ENCODE measurements at places on chromosomes 16 and 17.

- DNase-seq, result no peak
Measured at GRCh38 chr17:3845291-3845620, 790 bp downstream of the NCBP3 start.

DNA sequence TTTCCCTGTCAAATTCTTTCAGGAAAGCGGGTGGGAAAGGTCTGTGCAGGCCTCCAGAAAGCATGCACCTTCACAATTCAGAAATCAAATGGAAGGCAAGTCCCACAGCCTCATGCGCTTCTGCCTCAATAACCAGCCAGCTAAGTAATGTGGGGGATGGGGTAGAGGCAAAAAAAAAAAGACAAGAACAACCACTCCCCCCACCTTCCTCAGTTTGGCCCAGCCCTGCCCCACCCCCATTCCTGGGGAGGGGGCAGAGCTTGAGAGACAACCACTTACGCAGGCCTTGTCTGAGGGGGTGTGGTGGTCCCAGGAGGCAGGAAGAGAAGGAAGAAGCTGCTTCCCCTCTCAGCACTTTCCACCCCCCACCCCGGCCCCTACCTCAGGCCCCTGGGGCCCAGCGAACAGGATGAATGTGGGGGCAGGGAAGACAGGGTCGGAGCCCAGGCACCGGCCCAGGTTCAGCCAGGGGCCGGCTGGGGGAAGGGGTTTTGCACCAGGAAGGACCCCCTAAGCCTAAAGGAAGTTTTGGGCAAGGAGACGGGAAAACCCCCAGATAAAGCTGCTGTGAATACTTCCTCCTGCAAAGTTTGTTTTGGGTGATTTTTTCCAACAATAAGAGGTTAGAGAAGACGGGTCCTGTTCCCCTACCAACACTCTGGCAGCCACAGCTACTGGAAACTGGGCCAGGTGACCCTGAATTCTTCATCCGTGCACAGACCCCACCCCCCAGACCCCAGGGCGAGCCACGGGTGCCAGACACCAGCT is 1.2 kb downstream of the JUP start:
- DNase-seq, result peak; percentile 46

GRCh38 chr16:6493555-6493954 is 839.1 kb upstream of the RBFOX1 start:
- DNase-seq, result no peak

DNA sequence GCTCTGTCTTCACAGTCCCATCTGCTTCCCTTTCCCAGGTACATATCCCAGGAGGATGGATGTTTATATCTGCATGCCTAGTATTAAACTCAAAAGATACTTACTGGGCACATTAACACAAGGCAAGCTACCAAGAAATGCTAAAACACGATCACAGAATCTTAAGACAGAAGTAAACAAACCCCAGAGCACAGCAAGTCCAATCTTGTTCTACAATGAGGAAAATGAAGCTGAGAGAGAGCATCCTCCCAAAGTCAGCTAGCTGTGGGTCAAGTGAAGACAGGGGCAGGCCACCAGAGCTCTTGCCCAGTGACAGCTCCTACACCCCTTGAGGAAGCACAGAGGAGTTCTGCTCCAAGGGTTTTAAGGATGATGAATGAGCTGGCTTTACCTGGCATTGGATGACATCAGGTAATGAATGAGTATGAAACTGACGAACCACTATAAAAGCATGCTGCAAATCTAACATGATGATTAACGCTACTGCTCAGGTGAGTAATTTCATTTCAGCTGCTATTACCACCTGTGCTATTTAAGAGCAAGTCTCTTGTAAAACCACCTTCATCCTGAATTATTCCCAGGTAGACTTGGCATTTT is 20.3 kb downstream of the XPO6 start:
- no peak for DNase-seq

DNA sequence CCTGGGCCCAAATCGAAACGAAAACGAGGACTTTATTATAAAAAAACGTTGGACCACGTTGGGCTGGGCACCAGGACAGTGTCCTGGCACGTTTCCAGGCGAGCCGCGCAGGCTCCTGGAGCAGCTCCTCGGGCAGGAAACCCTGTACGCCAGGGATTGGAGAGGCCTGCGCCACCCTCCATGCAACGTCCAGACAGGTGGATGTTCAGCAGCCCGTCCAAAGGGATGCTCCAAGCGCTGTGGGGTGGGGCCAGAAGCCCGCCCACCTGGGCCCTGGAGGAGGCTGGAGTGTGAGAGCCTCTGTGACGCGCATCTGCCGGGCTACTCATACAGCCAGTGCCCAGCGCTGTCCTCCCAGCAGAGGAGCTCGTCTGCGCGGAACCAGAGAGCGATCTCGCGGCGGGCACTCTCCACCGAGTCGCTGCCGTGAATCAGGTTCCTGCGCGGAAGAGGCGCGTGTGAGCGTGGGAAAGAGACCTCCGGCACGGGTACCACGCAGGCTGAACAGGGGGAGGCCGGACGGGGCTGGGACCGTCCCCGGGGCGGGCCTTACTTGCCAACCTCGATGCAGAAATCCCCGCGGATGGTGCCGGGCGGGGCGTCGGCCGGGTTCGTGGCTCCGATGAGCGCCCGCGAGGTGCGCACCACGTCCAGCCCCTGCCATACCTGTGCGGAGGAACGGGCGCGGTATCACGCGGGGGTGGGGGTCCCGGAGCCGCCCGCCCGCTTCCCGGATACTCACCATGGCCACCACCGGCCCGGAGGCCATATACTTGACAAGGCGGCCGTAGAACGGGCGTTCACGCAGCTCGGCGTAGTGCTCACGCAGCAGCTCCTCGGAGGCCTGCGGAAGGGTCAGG is 785 bp downstream of the NME3 start:
- peak; percentile 52 for DNase-seq

- DNase-seq, result no peak
Measured at GRCh38 chr16:47858333-47858982, 297.3 kb downstream of the ABCC12 start.

- peak; percentile 43 for DNase-seq
Measured at GRCh38 chr17:13030459-13031300, 12.9 kb upstream of the ELAC2 start.

- no peak for DNase-seq
Measured at GRCh38 chr16:19136549-19137196, 22.9 kb downstream of the ITPRIPL2 start.

GRCh38 chr16:77328274-77328673 is 106.6 kb downstream of the ADAMTS18 start:
- no peak for DNase-seq

- no peak for DNase-seq
Measured at GRCh38 chr17:33640629-33641028, 347.5 kb upstream of the ASIC2 start.

GRCh38 chr17:38428112-38428642 is at the start of gene ARHGAP23:
Gene ARHGAP23 (plus strand): TSS chr17:38428464. CDS start chr17:38428486, 22 bp downstream.
- DNase-seq, result peak; percentile 86

DNA sequence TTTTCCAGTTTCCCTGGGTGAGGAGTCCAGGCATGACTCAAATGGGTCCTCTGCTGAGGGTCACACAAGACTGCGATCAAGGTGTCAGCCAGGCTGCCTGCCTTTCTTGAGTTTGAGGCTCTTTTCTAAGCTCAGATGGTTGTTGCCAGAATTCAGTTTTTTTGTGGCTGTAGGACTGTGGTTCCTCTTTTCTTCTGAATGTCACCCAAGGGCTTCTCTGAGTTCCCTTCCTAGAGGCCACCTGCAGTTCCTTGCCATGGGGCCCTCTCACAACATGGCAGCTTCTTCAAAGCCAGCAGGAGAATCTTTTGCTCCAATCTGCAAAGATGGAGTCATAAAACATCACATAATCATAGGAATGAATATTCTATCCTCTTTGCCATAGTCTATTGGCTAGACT is 17.5 kb downstream of the LIMD2 start:
- DNase-seq, result no peak

DNA sequence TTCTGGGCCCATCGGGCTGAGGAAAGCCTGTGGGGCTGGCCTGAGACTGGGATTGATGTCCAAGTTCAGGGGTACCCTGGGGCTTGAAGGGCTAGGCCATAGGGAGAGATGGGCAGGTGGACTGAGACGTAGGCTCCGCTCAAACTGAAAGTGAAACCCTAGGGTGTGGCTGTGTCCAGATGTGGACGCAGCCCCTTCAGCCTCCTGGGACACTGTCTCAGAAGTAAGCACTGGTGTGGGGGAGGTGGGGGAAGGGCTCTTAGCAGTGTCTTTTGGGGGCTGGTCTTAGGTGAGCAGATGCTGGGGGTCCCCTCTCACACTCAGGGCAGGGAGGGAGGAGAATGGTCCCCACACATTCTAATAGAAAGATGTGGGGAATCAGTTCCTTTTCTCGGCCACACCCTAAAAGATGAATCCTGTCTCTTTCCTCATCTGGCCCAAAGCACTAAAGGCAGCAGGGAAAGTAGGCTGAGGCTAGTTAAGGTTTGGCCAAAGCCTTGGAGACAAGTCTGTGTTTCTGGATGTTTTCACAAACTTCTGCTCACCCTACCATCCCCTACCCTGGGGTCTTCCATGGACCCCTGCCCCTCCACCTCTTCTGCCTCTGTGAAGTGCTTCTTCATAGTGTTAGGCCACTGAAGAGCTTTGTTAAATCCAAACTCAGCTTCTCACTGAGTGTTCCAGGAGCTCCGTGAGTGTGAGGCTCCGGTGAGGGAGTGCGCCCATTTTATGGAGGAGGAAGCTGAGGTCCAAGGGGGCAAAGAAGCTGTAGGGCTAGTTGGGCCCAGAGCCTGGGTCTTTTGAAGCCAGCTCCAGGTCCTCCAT is 5.6 kb downstream of the FMNL1 start:
- DNase-seq, result peak; percentile 72

DNA sequence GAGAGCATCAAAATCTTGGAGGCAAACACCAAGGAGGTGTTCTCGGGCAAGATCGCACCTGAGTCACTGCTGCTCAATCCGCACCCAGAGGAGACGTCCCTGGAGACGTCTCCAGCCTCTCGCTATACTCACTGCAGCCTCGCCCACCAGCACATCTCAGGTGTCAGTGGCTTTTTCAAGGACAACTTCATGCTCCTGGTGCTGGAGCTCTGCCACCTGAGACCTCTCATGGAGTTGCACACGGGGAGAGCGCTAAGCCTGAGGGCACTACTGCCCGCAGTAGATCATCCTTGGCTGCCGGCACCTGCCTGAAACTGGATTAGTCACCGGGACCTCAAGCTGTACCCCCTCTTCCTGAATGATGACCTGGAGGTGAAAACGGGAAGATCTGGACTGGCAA is 2.6 kb upstream of the MBTPS1 start:
- DNase-seq, result no peak

GRCh38 chr17:72173499-72174116 is 52.8 kb downstream of the SOX9 start:
- DNase-seq, result no peak

GRCh38 chr17:20028443-20028842 is 19.3 kb downstream of the SPECC1 start:
- DNase-seq, result no peak

- no peak for DNase-seq
Measured at GRCh38 chr16:68902969-68903345, 59.6 kb downstream of the TANGO6 start.

DNA sequence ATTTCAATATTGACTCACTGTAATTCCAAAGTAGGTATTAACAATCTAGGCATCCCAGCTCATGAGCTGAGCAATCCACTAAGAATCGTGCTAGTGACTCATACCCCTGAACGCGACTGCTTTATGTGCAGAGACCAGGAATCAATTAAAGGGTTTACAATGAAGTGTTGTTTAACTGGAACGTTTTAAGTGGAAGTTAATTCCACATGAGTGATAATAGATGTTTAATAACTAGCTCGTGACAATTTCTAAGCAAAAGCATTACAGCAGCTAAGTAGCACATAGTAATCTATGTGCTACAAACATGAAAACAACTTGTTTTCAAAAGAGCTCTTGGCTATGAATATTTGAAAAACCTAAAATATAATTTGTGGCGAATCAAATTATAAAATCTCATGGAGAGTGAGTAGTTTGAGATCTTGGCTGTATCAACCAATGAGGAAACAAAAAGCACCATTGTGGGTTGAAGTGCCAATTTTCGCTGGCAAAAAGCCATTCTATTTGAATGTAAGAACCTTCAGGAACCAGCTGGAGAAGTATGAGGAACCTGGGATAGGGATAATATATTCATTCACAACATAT is 9.4 kb downstream of the GJC1 start:
- peak; percentile 94 for DNase-seq

- DNase-seq, result no peak
Measured at GRCh38 chr16:13727943-13728342, 192.0 kb upstream of the ERCC4 start.

- no peak for DNase-seq
Measured at GRCh38 chr17:81940538-81941483, 3.7 kb upstream of the PYCR1 start.

GRCh38 chr17:35906191-35906925 is 24.2 kb downstream of the RDM1 start:
- no peak for DNase-seq

DNA sequence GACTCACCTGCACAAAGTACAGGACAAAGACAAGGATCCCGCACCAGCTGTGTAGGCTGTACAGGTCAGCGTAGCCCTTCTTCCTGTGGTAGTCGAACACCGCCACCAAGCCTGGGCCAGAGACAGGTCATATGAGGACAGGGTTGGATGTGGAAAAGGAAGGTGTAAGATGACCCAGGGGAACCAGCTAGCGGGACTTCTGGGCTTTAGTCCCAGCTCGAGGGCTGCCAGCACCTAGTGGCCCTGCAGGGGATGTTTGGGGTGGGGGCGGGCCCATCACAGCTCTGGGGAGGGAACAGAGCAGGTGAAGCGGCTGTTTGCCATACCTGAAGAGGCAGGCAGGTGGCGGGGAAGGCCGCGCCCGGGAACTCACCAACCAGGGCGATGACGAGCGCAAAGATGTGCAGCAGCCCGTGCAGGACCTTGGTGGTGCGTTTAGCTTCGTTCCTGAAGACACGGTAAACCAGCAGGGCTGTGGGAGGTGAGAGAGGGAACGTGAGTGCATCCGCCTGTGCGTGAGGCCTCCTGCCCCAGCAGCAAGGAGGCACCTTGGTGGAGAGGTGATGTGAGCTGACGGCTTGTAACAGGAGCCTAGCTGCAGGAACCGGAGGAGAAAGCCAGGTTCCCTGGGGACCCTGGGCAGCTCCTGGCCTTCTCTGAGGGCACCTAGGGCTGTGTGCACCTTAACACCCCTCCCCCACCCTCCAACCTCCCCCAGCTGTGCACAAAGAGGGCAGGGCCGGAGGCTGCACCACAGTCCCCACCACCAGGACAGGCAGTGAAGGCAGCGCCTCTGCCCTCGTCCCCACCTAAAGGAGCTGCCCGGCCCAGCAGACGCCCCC is 10.2 kb downstream of the CYB561 start:
- no peak for DNase-seq

DNA sequence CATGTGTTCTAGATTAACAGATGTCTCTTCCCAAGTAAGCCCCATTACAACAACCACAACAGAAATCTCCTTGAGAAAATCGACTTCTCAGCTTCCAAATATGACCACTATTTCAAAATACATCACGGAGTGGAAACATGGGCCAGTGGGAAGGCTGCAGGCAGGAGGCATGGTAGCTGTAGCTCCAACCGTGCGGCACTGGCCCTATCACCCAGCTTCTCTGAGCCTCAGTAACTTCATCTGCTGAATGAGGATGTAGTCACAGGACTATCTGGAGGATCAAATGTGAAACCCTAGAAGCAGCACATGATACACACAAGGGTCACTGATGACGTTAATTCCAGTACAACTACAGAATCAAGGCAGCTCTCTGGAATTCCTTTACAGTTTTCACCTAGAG is 112.2 kb downstream of the VPS53 start:
- no peak for DNase-seq

Data from SW480 (cell line).